ENCODE measurements at places on chromosomes 5 and 9. TPM values are rescaled to one million over a fixed set of nuclear protein-coding genes. Genes with fewer than 3 reads are reported as not detected.

DNA sequence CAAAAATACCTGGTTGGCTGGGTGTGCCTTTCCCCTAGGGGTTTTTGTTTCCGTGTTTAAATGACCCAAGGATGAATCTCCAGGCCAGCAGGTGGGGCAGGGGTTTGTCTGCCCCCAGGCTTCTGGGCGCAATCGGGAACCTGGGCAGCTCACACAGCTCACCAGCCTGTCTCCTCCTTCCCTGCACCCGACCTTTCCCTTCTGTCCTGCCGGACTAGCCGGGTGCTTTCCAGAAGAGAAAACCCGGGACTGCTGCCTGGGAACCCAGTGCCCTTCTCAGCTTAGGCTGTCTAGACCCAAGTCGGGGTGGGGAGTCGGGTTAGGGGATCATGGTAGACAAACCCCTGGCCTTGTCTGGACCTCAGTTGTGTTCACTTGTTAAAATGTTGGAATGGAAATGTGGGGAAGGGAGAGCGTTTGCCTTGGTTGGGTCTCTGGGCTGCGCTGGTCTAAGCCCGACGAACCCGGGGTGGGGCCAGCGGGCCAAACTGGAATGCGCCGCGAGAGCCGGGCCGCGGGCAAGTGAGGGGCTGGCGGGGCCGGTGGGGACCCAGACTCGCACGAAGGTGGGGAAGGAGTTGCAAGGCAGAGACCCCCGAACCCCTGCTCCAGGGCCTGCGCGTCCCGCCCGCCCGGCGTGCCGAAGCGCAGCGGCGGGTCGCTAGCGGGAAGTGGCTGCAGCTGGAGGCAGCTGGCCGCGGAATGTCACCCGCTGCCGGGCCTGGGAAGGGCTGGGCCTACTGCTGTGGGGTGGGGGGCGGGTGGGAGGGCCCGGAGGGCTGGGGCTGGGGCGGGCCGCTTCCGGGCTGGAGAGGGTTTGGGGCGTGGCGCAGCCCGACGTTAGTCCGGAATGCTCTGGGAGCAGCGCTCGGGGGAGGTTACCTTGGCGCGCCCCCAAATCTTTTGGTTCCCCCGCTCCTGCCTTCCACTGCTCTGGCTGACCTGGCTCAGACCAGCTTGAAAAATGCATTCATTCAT, 84.6 kb downstream of the DAB2IP start:
- H3K4me1 ChIP-seq, result peaks cover 70% of the 10 kb centered on the region
- DNase-seq, result peak; percentile 84
- H3K27me3 ChIP-seq, result no peaks in the 10 kb centered on the region
- H3K27ac ChIP-seq, result peak overlapping the region; percentile 94

- no peak overlapping the region for H3K4me3 ChIP-seq
- no peak overlapping the region for H3K27ac ChIP-seq
- no peaks in the 10 kb centered on the region for H3K36me3 ChIP-seq
- DNase-seq, result no peak
Measured at GRCh38 chr9:101139082-101139481, 110.6 kb downstream of the PLPPR1 start.

DNA sequence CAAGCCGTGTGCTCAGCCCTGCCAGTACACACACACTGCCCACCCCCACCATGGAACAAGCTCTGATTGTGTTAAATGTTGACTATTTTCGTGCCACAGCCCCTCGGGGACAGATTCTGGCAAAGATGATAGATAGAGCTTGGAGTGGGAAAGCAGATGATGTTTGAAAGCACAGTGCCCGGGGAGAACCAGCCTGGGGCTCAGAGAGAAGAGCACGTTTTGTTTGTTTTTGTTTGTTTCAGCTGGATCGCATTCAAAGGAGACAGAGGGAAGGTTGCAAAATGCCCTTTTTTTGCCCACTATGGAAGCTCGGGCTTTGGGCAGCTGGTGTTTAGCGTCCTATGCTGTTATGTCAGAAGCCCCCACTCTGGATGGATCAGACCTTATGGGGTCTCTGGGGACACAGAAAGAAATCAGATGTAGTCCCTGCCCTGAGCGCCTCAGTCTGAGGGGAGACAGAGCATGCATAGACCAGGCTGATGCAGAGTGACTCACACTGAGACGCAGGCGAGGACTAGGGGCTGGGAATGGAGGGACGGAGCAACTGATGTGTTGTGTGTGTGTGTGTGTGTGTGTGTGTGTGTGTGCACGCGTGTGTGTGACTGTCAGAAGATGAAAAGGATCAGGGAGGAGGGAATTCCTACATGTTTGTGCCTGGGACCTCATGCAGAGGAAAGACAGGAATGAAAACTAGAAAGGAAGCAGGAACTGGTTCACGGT, 229.7 kb downstream of the MELK start:
- no peaks in the 10 kb centered on the region for H3K27me3 ChIP-seq
- no peaks in the 10 kb centered on the region for H3K4me1 ChIP-seq
- DNase-seq, result no peak
- H3K4me3 ChIP-seq, result no peak overlapping the region

DNA sequence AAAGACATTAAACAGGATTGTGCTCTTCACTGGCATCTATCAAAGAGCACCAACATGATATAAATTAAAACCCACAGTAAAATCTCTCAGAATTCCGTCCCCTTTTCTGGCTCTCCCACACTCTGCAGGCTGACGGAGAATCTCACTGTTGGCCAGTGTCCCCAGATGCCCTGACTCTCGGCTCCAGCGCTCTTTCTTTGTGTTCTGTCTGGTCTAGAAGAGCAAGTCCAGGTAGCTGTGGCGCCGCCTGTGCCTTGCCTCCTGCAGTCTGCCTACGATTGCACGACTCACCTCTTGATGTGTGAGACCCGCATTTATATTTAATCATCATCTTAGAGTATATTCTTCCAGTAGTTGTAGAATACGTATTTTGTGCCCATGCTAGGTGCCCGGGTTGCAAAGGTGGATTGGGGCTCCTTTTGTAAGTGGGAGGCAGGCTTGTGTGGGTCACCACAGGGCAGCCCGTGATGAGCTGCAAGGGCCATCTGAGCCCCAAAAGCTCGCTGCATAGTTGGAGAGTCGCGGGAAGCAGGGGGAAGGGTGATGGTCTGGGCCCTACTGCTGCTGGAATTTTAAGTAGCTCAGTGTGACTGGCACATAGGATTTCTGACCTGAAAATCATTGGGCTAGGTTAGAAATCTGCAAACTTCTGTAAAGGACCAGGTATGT, 55.6 kb downstream of the EHMT1 start:
- no peak overlapping the region for H3K4me3 ChIP-seq
- H3K36me3 ChIP-seq, result peaks cover 5% of the 10 kb centered on the region
- no peak for DNase-seq
- H3K27me3 ChIP-seq, result no peaks in the 10 kb centered on the region
- H3K4me1 ChIP-seq, result peaks cover 15% of the 10 kb centered on the region

GRCh38 chr5:170848033-170848432, 13.8 kb upstream of the RANBP17 start:
- DNase-seq, result no peak
- no peaks in the 10 kb centered on the region for H3K4me1 ChIP-seq
- H3K27ac ChIP-seq, result no peak overlapping the region
- no peaks in the 10 kb centered on the region for H3K27me3 ChIP-seq
- no peak overlapping the region for H3K4me3 ChIP-seq
- no peaks in the 10 kb centered on the region for H3K36me3 ChIP-seq

- no peaks in the 10 kb centered on the region for H3K36me3 ChIP-seq
- no peaks in the 10 kb centered on the region for H3K27me3 ChIP-seq
- no peak overlapping the region for H3K27ac ChIP-seq
- H3K4me3 ChIP-seq, result no peak overlapping the region
- H3K4me1 ChIP-seq, result peaks cover 55% of the 10 kb centered on the region
- peak; percentile 86 for DNase-seq
Measured at GRCh38 chr9:136625101-136626065, 37.3 kb upstream of the EGFL7 start.

BDP1 gene
- 23.5 TPM for total RNA-seq
